Activated CD4-positive, alpha-beta T cell treated with anti-CD3 and anti-CD28 coated beads for 4 hours (primary cell): ENCODE measurements at places on chromosomes 5 and 9.

- no peak for DNase-seq
Measured at GRCh38 chr5:102767862-102768261, 12.8 kb downstream of the PAM start.

DNA sequence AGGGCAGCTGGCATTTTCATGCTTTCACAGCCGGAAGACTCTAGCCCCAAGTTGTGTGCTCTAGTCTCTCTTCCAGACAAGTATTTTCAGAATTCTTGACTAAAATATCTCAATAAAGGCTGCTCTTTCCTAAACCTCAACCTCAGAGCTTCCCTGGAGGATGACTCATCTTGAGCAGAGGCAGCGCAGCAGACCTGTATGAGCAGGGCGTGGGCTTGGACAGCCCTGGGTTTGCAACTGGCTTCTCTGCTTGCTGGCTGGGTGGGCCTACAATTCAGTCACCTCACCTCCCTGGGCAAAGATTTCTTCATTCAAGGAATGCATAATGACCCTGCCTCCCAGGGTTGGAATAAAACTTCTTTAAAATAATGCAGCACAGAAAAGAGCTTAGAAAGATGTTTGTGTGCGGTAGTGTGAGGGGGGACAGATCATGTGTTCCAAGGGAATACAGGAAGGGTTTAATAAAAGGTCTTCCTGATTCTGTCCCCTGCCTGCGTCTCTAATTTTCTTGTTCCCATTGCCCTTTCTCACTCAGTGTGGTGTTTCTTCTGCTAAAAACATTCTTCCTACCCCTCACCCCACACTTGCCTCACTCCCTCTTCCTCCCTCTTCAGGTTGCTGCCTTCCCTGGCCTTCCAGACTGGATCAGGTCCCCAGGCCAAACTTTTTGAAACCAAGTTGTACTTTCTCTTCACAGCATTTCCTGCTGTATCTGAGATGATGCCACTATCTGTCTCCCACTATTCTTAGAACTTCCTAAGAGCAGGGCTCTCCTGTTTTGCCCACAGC is 39.4 kb upstream of the MAP1B start:
- DNase-seq: no peak

GRCh38 chr9:77750981-77751340 is 102.8 kb upstream of the GNA14 start:
- DNase-seq: no peak

DNA sequence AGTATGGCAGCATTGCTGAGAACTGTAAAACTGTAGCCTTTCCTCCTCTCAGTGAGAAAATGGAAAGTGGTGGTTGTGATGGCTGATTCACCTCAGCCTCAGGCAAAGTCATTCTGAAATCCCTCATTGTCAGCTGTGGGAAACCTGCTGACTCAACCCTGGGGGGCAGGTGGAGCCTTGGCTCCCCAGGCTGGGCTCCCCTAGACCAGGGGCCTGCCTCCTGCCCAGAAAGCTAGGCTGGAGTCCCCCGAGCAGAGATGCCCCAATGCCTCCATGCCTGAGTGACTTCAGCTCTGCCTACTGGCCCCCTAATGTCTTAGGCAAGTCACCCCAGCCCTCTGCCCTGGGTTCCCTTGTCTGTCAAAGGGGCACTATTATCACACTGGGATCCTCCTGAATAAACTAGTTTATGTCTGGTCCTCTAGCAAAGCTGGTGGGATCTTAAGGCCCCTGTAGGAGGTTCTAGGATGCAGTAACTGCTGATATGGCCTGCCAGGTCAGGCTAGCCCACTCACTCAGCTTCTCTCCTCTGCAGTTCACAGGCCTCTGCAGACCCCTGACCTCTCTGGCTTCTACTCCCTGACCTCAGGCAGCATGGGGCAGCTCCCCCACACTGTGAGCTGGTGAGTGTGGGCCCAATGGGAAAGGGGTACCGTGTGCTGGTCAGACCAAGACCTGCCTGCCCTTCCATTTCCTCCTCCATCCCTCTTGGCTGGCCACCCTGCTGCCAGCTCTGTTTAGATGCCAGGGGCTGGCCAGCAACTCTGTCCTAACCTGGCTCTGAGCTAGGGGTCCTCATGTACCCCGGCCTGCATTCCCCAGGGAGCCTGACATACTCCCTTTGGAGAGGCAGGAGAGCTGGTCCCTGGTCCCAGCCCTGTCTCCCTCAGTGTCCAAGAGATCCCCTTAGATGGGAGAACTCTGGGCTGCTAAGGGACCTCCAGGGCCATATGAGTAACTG is 24.2 kb downstream of the TCF7 start:
- peak; percentile 56 for DNase-seq

GRCh38 chr9:7862170-7862569 is 62.6 kb upstream of the DMAC1 start:
- DNase-seq: no peak

DNA sequence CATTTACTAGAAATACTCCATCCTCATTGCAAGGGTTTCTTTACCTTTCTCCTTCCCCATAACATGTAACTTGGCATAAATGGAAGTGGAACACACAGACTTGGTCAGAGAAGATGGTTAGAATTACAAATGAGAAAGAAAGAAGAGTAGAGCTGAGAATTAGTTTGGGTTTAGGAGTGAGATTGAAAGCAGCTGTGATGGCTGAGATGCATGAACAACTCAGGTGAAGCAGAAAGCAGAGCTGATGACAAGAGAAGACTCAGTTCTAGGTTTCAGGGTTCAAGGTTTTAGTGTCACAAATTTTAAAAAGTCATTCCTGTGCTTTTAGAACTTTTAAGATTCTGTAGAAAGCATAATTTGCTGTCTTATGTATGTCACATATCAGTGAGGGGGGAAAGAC is 54.0 kb downstream of the TMEM161B start:
- DNase-seq: no peak

DNA sequence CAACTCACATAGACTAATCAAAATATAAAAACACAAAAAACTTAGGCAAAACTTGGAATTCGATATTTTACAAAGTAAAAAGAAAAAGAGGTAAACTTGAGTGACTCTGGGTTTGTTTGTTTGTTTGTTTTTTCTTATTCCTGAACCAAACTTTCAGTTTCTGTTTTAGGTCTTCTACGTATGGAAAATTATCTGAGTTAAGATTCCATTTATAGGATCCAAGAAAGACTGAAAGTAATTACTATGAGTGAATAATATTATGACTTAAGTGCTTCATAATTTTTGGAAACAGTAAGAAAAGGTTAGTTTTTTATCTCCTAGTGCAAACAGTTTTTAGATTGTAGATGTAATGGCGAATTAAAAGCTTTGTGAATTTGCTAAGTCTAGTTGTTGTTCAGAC is 13.2 kb downstream of the ST8SIA4 start:
- no peak for DNase-seq

DNA sequence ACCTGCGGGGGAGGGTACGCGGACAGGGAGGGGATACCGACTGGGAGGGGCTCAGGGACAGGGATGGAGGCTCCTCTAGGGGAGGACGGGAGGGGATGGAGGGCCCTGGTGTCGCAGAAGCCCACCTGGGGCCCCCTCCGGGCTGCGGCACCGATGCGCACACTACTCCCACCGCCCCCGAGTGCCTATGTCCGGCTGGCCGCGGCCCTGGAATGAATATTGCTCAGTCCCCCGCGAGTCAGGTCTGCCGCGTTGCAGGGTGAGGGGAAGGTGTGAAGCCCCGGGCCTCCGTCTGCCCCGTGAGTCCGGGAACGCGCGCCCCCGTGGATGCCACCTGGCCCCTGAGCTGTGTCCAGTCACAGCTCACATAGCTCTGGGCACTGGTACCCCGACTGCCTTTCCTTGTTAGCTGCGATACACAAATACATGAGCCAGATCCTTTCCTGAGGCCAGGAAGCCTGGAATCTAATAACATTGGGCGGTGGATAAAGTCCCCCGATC is 44.5 kb upstream of the PRSS3 start:
- no peak for DNase-seq

GRCh38 chr5:51465165-51465564 is 81.9 kb downstream of the ISL1 start:
- no peak for DNase-seq

GRCh38 chr5:29899583-29899982 is 1293.9 kb upstream of the CDH6 start:
- no peak for DNase-seq

GRCh38 chr9:84754461-84754860 is 84.9 kb downstream of the NTRK2 start:
- DNase-seq: no peak
